ENCODE measurements at places on chromosomes 12 and 14. TPM values are rescaled to one million over a fixed set of nuclear protein-coding genes. Genes with fewer than 3 reads are reported as not detected.

GLI1 gene
- 5.9 TPM for polyA plus RNA-seq

KRT79 gene
- not detected for polyA plus RNA-seq

CD163 gene
- polyA plus RNA-seq: not detected

DLK1 gene
- polyA plus RNA-seq: not detected

RFX4 gene
- polyA plus RNA-seq: not detected

NANOG gene
- not detected for polyA plus RNA-seq

- no peak for DNase-seq
Observed at GRCh38 chr12:39369756-39370155, 73.2 kb downstream of the KIF21A start.

GRCh38 chr14:85991156-85991555 lies 461.2 kb downstream of the FLRT2 start:
- no peak for DNase-seq

DNA sequence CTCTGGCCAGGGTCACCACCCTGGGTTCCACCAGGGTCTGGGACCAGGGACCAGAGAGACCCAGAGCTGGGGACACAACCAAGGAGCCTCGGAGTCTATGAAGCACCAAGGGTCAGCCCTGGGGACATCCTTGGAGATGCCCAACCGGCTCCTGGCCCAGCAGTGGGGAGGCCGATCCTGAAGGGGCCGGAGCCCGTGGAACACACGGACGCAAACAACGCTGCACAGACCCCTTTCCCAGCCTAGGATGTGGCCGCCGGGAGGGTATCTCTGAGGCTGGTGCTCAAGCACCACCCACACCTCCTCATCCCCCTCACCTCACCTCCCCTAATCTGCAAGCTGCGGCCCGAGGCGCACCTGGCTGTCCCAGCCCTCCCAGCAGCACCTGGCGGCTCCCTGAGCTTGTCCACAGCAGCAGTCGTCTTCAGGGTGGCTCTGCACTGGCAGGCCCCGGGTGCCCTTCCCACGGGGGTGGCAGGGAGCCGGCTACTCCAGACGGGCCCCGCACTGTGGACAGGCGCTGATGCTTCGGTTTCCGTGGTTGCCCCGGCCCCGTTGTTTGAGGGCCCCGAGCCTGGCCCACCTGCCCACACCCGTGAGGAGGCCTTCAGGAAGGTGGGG lies 146.8 kb upstream of the C14orf180 start:
- DNase-seq: no peak

- DNase-seq: no peak
Observed at GRCh38 chr14:104784846-104785707, 10.5 kb downstream of the AKT1 start.

DNA sequence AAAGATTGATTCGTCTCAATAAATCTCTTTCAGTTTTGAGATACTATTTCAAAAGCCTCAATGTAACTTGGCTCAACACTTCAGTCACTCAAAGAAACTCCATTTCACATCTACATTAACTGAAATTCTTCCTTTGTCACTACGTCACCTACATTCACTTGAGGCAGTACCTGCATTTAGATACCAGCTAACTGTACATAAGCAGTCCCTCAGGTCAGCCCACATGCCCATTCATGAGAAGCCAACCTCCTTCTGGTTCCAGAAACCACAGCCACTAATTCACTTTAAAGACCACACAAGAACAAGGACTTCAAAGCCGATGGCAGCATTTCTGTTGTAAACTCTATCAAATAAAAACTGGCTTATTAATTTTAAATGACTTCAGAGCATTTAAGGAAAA lies 43.0 kb downstream of the SETD3 start:
- no peak for DNase-seq

DNA sequence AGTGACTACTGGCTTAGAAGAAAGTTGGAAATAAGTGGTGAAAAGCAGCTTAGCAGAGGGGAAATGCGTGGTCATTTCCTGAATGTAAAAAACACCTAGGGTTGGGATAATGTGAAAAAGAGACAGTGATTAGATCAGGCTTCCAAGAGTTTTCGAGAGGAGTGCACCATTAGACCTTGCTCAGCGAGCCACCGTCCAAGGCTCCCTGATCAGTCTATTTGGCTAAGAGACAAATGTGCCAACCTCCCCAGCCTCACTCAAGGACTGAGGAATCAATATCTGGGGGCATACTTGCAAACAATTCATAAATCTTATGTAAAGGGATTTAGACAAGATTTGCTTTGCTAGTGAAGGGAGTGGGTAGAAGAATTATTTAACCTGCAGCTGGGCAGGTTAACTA lies 594.5 kb downstream of the NRXN3 start:
- no peak for DNase-seq

DNA sequence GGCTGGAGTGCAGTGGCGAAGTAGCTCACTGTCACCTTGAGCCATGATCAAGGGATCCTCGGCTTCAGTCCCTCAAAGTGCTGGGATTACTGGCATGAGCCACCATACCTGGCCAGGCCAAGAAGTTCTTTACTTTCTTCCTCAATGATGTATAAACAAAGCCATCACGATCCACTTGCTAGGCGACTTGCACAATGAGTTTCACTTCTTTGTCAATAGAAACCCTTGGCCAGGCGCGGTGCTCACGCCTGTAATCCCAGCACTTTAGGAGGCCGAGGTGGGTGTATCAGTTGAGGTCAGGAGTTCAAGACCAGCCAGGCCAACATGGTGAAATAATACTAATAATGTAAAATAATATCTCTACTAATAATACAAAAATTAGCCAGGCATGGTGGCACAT lies 14.4 kb upstream of the SPSB2 start:
- DNase-seq: no peak

- no peak for DNase-seq
Observed at GRCh38 chr14:44180975-44181374, 326.1 kb downstream of the FSCB start.

DNA sequence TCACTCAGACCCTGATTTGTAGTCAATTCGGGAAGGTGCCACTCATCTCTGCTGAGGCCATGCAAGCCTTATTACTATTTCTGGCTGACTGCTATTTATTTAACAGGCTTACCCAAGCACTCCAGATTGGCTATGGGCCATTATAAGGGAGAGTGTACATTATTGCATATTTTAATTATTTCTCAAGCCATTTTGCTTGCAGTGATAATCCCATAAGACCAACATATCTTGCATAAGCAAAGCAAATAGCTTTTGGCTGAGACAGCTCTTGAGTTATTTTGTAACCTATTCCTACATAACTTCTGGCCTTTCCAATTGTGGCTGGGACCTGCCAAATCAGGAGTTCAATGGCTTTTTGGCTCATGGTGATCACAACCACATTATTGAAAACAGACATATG lies 509.6 kb upstream of the USP15 start:
- DNase-seq: no peak

- no peak for DNase-seq
Observed at GRCh38 chr14:50658203-50658602, 9.9 kb downstream of the SAV1 start.

- no peak for DNase-seq
Observed at GRCh38 chr12:117130801-117131200, 31.6 kb upstream of the TESC start.

- DNase-seq: no peak
Observed at GRCh38 chr12:57222286-57223190, 5.9 kb downstream of the NXPH4 start.

DNA sequence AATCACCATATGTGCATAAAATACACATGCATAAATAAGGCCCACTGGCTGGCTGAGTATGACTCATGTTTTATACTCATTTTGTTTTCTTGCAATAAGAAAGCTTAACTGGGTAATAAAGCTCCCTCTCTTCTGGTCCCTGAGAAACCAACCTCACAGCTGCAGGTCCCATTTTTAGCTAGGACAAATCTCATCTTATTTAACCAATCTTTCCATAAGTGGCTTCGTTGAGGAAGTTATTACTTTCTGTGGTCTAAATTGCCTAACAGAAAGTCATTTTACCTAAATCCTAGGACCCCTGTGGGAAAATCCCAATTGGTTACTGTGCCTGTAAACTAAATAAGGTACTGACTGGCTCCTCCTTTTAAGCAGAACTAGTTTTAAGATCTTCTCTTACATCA lies 232.8 kb upstream of the FBXO33 start:
- no peak for DNase-seq

DNA sequence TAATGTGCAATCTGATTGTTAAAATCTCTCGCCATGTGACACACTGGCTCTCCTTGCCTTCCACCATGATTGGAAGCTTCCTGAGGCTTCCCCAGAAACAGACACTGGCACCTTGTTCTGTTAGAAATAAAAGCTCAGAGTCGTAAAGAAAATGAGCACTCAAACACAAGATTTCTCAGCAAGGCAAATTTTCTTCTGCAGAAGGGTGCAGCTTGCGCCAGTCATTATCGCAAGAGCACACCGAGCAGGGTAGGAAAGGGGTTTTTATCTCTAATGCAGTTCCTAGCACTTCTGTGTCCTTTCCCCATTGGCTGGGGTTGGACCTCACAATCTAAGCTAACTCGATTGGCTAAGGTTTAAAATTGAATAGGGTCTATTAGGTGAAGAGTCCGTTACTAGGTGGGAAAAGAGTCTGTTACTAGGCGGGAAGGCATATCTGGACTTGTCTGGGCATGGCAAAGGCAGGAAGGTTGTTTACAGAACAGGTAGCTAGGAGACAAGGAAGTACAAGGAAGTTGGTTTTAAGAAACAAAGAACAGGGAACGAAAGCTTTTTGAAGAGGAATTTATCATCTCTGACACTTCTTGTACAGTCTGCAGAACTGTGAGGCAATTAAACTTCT lies 62.6 kb upstream of the BICD1 start:
- DNase-seq: no peak
